ENCODE measurements at places on chromosomes 1 and 21. TPM values are rescaled to one million over a fixed set of nuclear protein-coding genes. Genes with fewer than 3 reads are reported as not detected.
A peak's percentile ranks its signal among the peaks of the same experiment; 100 is the strongest.

GRCh38 chr1:15975358-15975804, 520 bp downstream of the ZBTB17 start:
- peaks cover 2% of the 10 kb centered on the region for H3K36me3 ChIP-seq
- H3K27ac ChIP-seq = peak overlapping the region; percentile 61
- H3K27me3 ChIP-seq = no peaks in the 10 kb centered on the region

GRCh38 chr1:115425442-115425841, 87.4 kb upstream of the NGF start:
- DNase-seq = no peak
- H3K36me3 ChIP-seq = no peaks in the 10 kb centered on the region
- no peak overlapping the region for H3K4me3 ChIP-seq
- H3K4me1 ChIP-seq = peaks cover 31% of the 10 kb centered on the region

DNA sequence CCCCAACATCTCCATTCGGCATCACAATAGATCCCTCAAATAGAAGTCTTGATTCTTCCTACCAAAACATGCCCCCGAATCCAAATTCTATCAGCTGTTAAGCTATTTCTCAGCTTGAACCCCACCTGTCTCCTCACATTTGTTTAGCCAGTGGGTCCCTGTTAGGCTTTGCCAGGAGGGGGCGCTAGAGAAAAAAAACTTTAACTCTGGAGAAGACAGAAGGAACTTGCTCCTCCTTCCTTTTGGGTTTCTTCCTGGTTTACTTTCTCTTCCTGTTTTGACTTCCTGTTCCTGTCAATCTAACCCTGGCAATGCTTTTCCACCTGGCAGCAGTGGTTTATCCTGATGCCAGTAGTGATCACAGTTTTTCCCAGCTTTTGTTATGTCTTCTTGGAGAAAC, 95.6 kb upstream of the KCNK1 start:
- no peak overlapping the region for H3K27ac ChIP-seq
- 0 out of 2 replicates have a peak overlapping the region, but pooled peaks have one; percentile 8 for H3K4me3 ChIP-seq
- H3K27me3 ChIP-seq = no peaks in the 10 kb centered on the region

DNA sequence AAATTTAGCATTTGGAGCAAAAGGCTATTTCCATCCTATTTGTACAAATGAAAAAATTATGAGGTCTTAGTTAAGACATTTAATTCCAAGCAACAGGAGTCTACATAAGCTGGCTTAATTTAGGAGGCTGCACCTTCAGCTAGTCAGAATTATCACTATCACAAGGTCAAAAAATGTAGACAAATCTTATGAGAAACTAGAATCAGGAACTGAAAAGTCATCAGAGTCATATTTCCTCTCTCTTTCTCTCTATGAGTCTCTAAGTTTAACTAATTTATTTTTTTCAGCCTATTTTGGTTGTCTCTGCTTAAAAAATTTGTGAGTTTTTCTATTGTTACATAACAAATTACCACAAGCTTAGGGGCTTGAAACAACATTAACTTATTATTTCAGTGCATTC, 807.1 kb upstream of the PRMT6 start:
- H3K27me3 ChIP-seq = no peaks in the 10 kb centered on the region
- DNase-seq = no peak
- no peaks in the 10 kb centered on the region for H3K36me3 ChIP-seq
- no peaks in the 10 kb centered on the region for H3K4me1 ChIP-seq
- H3K27ac ChIP-seq = no peak overlapping the region

DNA sequence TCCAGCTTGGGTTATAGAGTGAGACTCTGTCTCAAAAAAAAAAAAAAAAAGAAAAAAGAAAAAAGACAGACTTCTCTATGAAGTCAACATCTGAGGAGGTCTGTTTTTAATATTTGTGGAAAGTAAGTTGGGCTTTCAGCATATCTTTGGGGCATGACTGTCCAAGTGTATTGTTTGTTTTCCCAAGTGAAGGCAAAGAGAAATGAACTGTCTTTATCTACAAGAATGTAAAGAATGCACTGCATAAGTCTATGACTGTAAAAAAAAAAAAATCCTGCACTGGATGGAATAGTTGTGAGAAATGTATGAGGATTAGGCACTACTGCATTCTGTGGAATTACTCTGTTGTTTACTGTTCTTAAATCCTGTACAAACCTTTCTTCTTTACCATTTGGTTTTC, 45.6 kb upstream of the TMEM61 start:
- no peak overlapping the region for H3K27ac ChIP-seq
- no peaks in the 10 kb centered on the region for H3K36me3 ChIP-seq
- H3K4me1 ChIP-seq = no peaks in the 10 kb centered on the region
- no peak overlapping the region for H3K4me3 ChIP-seq
- H3K27me3 ChIP-seq = no peaks in the 10 kb centered on the region

- peaks cover 52% of the 10 kb centered on the region for H3K36me3 ChIP-seq
- no peak for DNase-seq
- no peaks in the 10 kb centered on the region for H3K4me1 ChIP-seq
- H3K27me3 ChIP-seq = no peaks in the 10 kb centered on the region
- no peak overlapping the region for H3K27ac ChIP-seq
These were observed 23.0 kb upstream of the SYT2 start for GRCh38 chr1:202733251-202733650.

- no peak overlapping the region for H3K27ac ChIP-seq
- H3K4me1 ChIP-seq = no peaks in the 10 kb centered on the region
- no peaks in the 10 kb centered on the region for H3K27me3 ChIP-seq
These were observed 21.9 kb upstream of the PLD5 start for GRCh38 chr1:242546441-242546840.

DNA sequence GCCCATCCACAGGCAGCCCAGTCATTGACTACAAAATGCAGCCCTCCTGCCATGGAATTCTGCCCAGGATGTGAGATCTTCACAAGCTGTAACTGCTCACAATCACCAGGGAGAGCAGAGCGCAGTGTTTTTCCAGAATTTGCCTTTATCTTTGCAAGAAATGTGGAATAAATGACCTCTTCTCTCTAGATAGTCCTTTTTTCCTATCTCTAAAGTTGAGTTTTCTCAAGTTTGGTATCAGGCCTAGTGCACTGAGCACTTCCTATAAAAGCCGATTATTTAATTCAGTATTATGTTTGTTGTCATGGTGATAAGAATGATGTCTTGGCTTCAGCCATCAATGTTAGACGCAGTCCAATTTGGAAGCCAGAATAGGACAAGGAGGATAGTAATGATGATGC, 246.9 kb upstream of the IRF2BP2 start:
- H3K4me1 ChIP-seq = no peaks in the 10 kb centered on the region
- no peak overlapping the region for H3K27ac ChIP-seq
- DNase-seq = no peak
- H3K4me3 ChIP-seq = no peak overlapping the region
- no peaks in the 10 kb centered on the region for H3K36me3 ChIP-seq
- no peaks in the 10 kb centered on the region for H3K27me3 ChIP-seq

DNA sequence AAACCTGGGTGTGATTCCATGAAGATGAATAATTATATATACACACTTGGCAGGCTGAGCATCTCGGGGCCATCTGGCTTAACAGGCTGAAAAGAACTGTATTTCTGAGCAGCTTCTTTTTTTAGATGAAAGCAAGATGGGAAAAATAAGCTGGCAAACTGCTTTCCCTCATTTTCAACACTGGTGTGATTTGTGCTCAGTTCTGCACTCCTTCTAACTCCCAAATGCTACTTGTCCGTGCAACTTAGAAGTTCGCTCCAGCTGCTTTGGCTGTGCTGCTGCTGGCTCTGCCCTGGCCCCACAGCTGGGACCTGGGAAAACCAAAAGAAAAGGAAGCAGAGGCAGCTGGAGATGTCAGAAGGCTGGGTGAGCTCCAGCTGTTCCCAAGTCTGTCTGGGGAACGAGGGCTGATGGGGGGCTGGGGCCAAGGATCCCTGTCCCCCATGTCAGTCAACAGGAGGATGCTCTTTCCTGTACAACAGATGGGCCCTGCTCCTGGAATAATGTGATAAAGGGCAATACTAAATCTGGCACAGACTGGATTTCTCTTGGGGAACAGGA, 44.9 kb downstream of the PAFAH2 start:
- no peaks in the 10 kb centered on the region for H3K4me1 ChIP-seq
- no peak overlapping the region for H3K4me3 ChIP-seq
- no peak for DNase-seq
- no peak overlapping the region for H3K27ac ChIP-seq

DNA sequence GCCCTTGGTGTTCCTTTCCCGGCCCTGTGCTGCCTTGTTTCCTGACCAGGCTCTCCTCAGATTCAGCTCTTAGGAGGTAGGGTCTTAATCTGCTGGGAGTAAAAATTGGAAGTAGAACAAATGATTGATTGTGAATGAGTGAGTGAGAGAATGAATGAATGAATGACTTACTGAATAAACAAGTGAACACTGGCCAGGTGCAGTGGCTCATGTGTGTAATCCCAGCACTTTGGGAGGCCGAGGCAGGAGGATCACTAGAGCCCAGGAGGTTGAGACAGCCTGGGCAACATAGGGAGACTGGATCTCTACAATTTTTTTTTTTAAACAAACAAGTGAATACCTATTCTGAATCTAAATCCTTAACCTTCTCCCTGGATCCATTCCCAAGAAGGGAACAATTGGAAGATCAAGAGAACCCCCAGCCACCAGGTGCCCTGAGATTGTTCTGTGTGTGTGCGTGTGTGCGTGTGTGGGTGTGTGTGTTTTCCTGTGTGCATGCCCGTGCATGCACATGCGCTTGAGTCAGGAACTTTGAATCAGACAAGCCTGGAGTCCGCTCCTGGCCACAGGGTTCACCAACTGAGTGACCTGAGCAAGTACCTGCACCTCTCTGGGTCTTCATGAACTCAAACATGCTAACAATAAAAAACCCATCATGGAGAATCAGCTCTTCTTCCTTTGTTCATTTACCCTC, 24.3 kb upstream of the CITED4 start:
- no peak overlapping the region for H3K27ac ChIP-seq
- DNase-seq = no peak
- H3K36me3 ChIP-seq = no peaks in the 10 kb centered on the region
- H3K4me3 ChIP-seq = no peak overlapping the region

- H3K36me3 ChIP-seq = no peaks in the 10 kb centered on the region
- no peaks in the 10 kb centered on the region for H3K27me3 ChIP-seq
- H3K4me1 ChIP-seq = no peaks in the 10 kb centered on the region
- H3K27ac ChIP-seq = no peak overlapping the region
- no peak overlapping the region for H3K4me3 ChIP-seq
These were observed 8.5 kb downstream of the AZIN2 start for GRCh38 chr1:33089457-33089856.

DNA sequence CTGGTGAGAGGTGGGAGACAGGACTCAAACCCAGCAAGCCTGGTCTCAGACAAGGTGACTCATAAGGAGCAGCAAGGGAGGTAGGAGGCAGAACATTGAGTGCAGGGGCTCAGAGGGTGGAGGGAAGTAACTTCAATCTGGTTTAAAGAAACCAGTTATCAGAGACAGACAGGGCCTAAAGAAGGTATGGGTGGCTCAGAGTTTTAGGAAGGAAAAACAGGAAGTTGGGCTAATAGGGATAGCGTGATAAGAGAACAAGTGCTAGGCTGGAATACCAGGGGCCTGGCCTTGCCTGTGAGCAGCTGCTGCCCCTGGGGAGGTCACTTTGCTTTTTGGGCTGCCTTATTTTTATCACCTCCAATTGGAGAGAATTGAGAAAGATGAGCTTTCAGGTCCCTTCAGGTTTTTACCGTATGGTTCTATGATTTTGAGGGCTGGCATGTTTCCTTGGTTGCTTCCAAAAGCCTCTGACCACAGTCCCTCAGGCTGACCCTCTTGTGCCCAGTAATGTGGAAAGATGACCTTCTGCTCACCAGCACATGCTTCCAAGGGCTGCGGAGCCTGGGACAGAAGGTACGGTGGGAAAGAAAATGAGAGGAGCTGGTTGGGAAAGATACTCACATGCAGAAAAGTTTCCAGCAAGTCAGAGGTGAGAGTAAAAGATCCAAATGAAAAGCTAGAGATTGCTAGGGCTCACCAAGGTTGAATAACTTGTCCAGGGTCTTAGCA, 77.0 kb downstream of the DDR2 start:
- DNase-seq = no peak
- no peaks in the 10 kb centered on the region for H3K4me1 ChIP-seq
- no peak overlapping the region for H3K4me3 ChIP-seq
- H3K27ac ChIP-seq = no peak overlapping the region
- no peaks in the 10 kb centered on the region for H3K27me3 ChIP-seq

GRCh38 chr1:1806890-1807289, 28.6 kb upstream of the NADK start:
- H3K36me3 ChIP-seq = peaks cover 29% of the 10 kb centered on the region
- H3K4me3 ChIP-seq = no peak overlapping the region
- no peak overlapping the region for H3K27ac ChIP-seq
- H3K4me1 ChIP-seq = no peaks in the 10 kb centered on the region
- no peaks in the 10 kb centered on the region for H3K27me3 ChIP-seq
- DNase-seq = no peak

DNA sequence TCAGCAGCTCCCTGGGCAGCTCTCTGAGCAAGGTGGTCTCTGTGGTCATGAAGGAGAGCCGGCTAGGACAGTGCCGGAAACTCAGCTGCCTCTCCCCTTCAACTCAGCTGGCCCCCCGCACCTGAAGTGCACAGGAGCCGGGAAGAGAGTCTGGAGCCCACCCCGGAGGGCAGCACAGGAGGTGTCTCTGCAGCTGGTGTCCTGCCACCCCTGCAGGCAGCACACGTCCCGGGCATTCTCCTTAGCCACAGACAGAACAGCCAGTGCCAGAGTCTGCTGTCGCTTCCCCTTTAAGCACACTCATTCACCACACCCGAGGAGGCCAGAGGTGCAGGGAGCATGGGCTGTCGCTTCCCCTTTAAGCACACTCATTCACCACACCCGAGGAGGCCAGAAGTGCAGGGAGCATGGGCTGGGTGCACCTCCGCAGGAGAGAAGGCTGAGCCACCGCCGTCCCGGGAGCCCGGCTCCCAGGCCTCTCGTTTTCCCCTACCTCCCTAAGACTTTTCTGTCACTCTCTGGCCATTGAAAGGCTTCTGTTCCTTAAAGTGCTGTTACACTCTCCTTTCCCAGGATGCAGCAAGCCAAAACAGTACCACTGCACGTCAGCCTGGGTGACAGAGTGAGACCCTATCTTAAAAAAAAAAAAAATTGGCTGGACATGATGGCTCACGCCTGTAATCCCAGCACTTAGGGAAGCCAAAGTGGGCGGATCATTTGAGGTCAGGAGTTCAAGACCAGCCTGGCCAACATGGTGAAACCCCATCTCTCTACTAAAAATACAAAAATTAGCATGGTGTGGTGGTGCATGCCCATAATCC, 16.9 kb upstream of the SAMD11 start:
- H3K27me3 ChIP-seq = no peaks in the 10 kb centered on the region
- no peak overlapping the region for H3K4me3 ChIP-seq
- H3K4me1 ChIP-seq = peaks cover 35% of the 10 kb centered on the region

The PRKACB gene
- total RNA-seq = 135 TPM

The OR2T1 gene
- not detected for total RNA-seq

The HRNR gene
- not detected for total RNA-seq

The BCAN gene
- not detected for total RNA-seq

Data from HCT116 (cell line).